ENCODE measurements at places on chromosomes 11 and 22.

- DNase-seq = no peak
These were observed 22.7 kb upstream of the C1QTNF4 start for GRCh38 chr11:47616726-47617416.

DNA sequence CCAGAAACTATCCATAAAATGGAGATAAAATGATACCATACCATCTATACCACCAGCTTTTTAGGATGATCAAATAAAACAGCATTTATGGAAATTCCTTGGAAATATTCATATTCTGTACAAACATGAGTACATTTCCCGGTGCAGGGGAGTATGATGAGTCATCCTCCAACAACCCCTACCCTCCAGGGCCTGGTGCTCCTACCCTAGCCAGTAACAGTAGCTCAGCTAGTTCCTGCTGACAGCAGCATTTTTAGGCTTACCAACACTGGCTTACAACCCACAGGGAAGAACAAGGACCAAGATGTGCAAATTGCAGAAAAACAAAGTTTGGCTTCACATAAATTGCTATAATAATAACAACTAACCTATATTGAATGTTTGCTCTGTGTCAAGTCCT is 406.2 kb upstream of the CADM1 start:
- no peak for DNase-seq

DNA sequence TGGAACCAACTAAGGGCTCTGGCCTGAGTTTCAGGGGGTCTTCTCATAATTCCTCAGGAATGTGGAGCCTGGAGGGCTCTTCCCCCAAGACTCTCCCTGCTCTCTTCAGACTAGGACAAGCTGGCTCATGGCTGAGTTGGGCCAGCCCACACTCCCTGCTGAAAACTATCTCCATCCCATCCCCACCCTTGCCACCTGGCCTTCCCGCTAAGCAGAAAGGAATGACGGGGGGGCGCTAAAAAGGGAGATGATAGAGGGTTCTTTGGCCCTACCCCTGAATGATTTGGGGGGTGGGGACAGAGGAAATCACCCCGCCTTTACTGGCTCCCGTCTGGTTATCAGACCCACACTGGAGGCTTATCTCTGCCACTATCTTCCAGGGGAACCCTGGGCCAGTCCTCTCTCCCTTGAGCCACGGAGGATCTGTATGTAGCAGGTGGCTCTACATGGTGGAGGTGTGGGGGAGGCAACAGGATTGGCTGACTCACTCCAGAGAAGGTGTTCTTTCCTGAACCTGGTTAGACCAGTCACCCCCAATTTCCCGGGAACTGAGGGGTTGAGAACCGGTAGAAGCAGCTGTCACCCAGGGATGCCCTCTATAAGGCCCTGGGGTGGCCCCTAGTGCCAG is 5.7 kb downstream of the SMTN start:
- DNase-seq = no peak

- DNase-seq = no peak
These were observed 2.2 kb downstream of the ZNF143 start for GRCh38 chr11:9462806-9463537.

GRCh38 chr22:30274437-30274812 is 7.8 kb upstream of the OSM start:
- DNase-seq = no peak

DNA sequence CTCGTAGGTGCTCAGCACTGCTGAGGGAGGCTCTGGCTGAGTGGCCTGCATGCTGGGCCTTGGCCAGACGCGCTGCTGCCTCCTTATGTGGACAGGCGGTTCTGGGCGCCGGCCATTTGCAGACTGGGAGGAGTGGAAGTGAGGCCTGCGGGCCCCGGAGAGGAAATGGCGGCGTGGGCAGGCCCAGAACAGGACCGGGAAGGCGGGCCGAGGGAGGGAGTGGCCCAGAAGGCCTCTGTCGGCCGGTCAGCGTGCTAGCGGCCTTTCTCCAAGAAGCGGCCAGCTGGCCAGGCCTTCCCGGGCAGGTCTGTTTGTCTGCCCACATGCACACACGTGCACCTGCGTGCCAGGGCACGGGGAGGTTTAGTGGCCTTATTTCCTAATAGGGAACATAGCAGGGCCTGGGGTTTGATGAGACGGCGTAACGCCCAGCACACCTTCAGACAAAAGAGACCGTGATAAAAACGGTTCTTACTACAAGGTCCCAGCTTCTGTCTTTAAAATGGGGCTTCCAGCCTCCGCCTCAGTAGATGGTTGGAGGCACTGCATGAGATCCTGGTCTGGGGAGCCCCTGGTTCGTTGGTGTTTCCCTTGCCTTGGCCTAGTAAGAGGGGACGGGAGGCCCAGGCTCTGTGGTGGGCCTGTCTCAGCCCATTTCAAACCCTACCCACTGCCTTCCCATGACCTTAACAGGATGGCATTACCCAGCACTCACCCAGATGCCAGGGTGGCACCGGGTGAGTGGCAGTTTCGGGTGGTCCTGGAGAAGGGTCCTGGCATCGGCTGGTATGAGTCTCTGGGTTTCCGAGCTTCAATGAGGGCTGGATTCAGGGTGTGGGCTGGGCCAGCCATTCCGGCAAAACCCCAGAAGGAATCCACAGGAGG is 65.1 kb upstream of the PPARA start:
- no peak for DNase-seq

- DNase-seq = no peak
These were observed 28.3 kb upstream of the WNT11 start for GRCh38 chr11:76234416-76235232.

DNA sequence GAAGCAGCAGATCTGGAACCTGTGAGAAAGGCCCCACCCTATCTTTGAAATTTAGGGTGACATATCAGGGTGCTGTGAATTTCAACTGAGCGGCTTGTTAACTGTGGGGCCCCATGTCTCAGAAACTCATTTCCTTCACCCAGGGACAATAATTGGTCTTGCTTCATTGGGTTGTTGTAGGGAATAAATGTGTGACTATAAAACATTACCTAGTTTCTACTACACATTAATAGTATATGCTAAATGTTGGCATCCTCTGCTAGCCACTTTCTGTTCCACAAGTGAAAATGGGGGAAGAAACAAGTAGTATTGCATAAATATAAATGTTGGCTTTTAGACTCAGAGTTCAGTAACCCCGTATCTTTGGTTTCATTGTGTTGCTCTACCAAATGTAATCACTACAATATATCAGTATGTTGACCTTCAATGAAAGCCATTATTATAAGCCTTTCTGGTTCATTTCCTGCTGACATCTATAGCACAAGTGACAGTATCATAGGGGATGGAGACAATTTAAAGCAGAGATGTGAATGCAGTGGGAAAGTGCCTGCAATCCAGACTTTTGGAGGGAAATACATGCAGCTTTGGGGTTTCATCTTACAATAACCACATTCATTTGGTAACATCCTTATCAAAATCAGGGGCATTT is 905.5 kb upstream of the RAG2 start:
- DNase-seq = no peak

DNA sequence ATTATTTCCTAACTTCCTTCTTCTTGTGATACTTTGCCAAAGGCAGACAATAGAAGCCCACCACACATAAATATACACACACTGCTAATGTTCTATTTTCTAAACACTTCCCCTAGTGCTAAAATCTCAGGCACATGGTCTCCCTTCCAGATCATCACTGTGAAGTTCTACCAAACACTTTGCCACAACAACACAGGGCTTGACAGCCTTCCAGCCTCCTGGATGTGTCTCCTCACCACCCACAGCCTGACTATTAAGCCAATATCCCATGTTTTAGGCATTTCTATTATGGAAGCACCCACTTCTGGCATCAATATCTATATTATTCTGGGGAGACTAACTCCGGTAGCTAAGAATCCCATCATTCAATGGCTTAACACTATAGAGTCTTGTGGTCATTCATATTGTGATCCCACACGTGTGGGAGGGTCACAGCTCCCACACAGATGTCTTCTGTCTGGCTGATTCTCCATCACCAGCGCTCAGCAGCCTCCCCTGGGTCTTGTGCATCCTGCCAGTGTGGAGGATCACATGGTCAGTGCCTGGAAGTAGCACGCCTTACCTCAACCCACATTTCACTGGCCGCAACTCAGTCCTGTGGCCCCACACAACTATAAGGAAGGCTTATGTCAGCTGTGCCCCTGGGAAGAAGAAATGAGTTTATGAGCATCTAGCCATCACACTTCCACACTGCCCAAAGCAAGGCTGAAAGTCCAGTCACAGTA is 29.0 kb downstream of the SPATA19 start:
- no peak for DNase-seq

DNA sequence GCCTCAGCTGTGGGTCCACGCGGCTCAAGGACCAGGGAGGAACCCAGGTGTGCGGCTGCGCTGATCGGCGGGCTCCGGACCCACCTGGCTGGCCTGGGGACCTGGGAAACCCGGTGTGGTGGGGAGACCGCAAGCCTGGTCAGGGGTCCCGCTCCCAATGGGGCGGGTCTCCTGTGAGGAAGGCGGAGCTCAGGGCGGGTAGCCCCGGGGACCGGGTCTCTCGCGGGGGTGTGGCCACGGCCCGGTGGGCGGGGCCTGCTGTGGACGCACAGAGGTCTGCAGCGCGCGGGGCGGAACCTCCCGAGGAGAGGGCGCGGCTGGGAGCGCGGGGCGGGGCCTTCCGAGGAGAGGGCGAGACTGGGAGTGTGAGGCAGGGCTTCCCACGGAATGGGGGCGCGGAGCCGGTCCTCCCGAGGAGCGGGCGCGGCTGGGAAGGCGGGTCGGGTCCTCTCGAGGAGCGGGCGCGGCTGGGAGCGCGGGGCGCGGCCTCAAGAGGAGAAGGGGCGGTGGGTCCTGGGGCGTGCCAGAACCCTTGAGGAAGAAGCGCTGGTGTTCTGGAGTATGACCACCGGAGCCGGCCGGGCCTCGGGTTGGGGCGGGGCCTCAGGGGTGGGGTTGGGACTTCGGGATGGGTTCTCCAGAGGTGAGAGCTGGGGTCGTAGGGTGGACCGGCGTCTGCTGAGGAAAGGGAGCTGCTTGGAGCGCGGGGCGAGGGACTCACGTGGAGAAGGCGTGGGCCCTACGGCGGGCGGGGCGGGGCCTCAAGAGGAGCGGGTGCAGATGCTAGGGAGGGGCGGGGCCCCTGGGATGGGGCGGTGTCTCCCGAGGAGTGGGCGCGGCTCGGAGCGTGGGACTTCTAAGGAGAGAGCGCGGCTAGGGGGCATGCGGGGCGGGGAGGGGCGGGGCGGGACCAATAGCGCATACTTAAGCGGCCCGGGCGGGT is 20.8 kb downstream of the DGCR6L start:
- no peak for DNase-seq

GRCh38 chr11:86596861-86597586 is 75.4 kb downstream of the ME3 start:
- no peak for DNase-seq

DNA sequence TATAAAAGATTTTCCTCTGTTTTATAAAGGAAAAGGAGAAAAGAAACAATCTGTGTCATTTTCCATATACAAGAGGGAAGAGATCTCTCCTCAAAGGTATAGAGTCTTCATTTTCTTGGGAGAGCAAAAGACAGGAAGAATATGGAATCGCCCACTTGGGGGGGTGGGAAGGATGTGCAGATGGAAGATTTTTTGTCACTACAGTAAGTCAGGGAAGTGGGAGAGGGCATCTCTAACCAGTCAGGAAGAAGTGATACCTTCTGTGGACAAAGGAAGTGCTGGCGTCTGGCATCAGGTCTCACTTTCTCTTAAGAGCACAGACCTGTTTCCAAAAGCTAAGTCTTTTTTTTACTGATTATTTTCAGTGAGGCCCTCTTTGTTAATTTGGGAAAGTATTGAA is 1.4 kb downstream of the PRR14L start:
- DNase-seq = no peak

- DNase-seq = no peak
These were observed 17.3 kb downstream of the TSPAN18 start for GRCh38 chr11:44743959-44744557.

DNA sequence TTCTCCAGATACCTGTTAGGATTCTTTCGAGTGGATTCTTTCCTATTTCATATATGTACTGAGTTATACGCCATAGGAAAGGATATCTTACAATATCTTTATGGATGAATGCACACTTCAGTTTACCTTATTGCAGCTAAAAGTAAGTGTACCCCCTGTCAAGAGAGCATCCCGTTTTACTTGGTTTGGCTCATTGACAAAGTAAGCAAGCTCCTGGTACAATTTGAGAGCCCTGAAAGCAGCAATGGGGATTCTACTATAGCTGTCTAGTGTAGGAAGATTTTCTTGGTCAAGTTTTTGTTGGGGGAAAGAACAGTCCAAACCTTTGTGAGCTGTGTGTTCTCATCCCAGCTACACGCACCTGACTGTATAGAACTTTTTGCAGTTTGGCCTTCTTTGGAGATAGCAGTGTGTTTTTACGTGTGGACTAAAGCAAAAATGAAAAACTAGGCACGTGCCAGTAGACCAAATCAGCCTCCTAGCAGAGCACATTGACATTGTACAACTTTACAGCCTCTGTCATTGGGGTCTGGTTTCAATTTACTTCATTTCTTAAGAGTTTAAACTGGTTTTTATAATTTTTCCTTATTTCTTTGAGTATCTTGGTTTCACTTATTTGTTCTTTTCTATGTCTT is 44.0 kb downstream of the PPP6R3 start:
- no peak for DNase-seq

DNA sequence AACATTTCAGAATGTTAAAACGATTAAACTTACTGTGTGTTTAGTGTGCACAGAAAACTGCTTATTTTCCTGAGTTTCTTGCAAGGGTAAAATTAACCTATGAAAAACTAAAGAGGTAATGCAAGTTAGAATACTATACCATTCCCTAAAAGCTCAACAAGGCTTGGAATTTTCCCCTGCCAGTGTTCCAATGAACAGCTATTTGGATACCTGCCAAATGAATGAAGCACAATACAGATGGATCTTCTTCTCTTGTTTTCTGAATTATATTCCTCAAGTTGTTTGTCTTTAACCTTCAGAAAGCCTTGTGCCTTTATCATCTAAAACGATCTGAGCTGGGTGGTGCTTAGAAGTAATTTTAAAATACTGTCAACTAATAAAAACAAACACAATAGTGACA is 204.5 kb downstream of the LRRC4C start:
- no peak for DNase-seq

- no peak for DNase-seq
These were observed 3.8 kb upstream of the TTLL8 start for GRCh38 chr22:50061824-50062355.

- no peak for DNase-seq
These were observed 566.2 kb downstream of the TBC1D22A start for GRCh38 chr22:47328550-47329243.

- no peak for DNase-seq
These were observed 3.1 kb downstream of the CAT start for GRCh38 chr11:34441814-34442213.

DNA sequence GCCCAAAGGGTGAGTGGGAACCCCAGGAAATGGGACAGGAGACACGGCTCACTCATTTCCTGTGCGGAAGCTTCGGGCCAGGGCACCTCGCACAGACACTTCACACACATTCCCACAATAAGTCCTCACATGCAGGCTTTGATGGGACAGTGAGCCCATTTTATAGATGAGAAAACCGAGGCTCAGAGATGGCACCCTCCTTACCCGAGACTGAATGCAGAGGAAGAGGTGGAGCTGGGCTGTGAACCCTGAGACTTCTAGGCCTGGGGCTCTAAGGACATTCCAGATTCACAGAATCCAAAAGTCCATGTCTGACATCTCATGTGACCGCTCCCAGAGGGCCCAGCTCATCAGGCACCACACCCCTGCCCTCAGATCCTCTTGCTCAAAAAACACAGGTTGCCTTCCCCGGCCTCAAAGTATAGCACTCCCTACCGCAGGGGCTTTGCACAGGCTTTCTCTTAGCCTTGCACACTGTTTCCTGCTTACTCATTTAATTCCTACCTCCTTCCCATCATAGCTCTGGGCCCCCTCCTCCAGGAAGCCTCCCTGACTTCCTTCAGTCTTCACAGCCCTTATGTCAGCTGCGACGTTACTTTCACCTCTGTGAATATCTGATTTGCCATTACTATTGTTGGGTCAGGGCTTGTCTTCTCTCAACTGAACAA is 57.1 kb upstream of the TCF20 start:
- DNase-seq = no peak

GRCh38 chr11:58999291-58999680 is 60.0 kb downstream of the GLYATL1 start:
- no peak for DNase-seq

Data from right renal cortex interstitium (tissue), 3 donors.